ENCODE measurements at places on chromosomes 5 and 9.

GRCh38 chr5:5487585-5488360, 65.3 kb downstream of the ICE1 start:
- no peak for DNase-seq

DNA sequence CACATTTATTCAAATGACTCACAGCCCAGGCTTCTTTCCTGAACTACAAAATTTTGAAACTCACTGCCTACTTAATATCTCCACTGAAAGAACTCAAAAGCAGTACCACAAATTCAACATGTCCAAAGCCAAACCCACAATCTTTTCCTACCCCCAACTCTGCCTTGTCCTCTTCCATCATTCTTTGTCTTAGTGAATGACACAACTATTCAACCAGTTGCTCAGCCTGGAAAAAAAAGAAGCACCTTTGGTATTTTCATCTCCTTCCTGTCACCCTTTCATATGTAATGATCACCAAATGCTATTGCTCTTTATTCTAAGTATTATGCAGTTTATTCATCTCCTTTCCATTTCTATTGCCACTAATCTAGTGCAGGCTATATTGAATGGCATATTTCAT, 216.3 kb downstream of the TMEM232 start:
- DNase-seq: no peak

GRCh38 chr9:104747565-104748358, at the start of gene NIPSNAP3A:
TSS of gene NIPSNAP3A (plus strand) at chr9:104747683. CDS start at chr9:104747793, 110 bp downstream.
- DNase-seq: peak; percentile 39

DNA sequence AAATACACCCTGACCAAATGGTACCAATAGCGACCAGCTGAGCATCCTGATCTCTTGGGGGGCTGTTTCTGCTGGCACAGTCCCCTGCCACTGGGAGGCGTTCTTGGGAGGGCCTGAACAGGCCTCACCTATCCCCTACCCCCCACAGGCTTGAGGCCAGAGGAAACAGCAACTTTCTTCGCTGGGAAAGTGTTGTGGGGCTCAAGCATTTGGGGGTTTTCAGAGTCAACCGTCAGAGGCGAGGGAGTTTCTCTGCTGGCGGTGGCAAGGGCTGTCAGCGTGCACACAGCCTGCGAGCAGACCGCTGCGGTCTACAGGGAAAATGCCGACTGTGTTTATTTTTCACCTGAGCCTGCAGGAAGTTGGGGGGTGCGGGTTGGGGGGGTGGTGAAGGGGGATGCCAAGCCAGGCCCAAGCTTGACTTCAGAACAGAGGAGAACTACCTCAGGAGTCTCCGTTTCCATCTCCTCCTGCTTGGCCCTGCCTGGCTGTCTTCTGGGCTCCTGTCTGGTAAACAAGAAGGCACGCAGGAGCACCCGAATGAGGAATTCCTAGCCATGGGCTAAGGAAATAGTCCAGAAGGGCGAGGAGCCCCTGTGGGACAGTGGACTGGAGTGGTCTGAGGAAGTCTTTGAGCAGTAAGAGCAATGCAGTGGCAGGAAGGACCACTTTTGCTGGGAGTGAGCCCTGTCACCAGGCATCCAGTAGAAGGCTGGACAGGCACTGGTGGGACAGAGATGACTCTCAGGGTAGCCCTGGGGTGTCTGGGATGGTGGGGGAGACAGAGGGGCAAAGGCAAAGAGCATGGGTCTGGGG, 18.1 kb downstream of the TCF7 start:
- DNase-seq: no peak

GRCh38 chr9:565528-565927, 276.0 kb upstream of the DMRT1 start:
- no peak for DNase-seq

DNA sequence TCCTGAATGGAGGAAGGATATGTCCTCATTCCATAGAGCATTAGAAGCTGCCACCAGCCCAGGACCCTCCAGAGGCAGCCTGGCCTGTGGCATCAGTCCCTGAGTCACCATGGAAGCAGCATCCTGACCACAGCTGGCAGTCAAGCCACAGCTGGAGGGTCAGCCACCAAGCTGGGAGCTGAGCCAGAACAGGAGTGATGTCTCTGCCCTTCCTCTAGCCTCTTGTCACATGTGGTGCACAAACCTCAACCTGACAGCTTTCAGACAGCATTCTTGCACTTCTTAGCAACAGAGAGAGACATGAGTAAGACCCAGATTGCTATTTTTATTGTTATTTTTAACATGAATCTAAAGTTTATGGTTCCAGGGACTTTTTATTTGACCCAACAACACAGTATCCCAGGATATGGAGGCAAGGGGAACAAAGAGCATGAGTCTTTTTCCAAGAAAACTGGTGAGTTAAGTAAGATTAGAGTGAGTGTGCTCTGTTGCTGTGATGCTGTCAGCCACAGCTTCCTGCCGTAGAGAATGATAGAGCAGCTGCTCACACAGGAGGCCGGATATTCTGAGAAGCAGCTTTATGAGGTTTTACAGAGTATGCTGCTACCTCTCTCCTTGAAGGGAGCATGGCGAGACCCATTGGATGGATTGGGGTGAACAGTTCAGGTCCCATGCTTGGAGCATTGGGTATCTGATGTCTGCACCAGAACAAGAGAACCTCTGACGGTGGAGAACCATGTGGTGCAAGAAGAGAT, 13.0 kb upstream of the CYFIP2 start:
- no peak for DNase-seq

GRCh38 chr9:93064392-93065134, 6.1 kb downstream of the SUSD3 start:
- DNase-seq: no peak

- no peak for DNase-seq
These were observed 73.6 kb upstream of the ALDH1B1 start for GRCh38 chr9:38318759-38319495.

DNA sequence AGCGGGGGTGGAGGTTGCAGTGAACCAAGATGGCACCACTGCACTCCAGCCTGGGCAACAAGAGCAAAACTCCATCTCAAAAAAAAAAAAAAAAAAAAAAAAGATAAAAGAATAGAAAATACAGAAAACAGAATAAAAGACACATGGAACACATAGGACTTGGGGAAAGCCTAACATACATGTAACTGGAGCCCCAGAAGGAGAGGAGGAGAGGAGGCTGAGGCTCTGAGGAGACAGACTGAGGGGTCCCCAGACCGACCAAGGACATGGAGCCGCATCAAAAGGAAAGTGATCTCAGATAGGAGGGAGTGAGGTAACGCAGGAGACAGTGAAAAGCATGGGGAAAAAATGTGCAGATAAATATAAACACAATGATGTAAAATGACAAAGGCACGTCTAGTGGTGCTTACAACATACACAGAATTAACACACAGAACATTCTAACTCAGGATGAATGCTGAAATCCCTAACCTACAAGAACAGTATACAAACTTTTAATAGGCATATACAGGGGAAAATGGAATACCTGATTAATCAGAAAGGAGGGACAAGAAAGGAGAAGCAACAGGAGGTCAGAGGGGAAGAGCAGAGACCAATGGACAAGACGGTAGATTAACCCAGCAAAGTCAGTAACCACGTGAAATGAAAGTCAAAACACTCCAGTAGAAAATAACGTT, 65.2 kb upstream of the UBAC1 start:
- DNase-seq: no peak

DNA sequence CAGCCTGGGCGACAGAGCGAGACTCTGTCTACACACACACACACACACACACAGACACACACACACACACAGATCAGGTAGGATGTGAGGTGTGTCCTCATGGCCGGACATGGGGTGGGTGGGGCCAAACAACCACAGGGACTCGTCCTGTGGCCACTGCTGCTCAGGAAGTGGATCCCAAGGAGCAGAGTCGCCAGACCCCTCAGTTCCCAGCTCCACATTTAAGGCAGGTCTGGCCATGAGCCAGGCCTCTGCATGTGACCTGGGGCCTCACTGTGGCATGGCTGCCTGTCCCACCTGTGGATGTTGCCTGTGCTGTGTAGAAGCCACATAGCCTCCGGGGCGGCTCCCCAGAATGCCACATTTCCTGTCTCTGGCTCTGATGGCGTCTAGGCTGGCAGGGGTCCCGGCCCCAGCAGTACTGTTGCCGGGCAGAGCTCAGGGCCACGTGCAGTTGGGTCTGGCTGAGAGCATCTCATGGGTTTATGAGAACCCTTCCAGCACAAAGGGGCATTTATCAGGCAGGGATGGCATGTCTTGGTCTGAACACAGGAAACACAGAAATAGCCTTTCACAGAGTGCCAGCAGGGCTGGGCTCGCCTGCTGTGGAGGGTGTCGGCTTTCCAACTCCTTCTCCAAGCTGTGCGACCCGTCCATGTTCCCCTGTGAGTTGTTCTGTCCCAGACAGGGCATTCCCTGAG, 9.9 kb upstream of the NINJ1 start:
- DNase-seq: no peak

DNA sequence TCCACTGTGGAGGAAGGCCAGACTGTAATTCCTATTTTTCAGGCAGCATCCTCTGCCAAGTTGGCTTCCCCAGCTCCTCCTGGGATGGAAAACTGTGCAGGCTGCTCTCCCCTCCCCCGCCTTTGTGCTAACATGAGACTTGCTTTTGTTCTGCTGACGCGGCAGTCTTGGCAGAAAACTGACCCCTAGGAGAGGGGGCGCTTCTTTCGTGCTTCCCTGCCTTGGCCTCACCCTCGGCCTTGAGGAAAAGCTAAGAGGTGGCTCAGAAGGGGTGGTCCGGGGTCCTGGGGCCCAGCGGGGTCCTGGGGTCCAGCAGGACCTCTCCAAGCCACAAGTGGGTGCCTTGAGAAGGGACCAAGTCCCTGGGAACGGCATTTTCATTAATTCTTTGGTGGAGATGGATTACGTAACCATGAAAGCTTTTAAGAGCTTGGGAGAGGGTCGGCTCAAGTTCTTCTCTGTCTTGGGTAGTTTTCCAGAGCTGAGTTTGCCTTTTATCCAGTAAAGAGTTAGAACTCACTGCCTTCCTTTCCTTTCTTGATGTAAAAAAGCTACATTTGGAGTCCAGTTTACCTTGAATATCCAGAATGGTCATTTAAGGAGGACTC, 51.0 kb downstream of the SH3PXD2B start:
- DNase-seq: no peak

GRCh38 chr5:57402348-57402747, 80.3 kb downstream of the ACTBL2 start:
- DNase-seq: no peak
